ENCODE measurements at places on chromosomes 2 and 18.

DNA sequence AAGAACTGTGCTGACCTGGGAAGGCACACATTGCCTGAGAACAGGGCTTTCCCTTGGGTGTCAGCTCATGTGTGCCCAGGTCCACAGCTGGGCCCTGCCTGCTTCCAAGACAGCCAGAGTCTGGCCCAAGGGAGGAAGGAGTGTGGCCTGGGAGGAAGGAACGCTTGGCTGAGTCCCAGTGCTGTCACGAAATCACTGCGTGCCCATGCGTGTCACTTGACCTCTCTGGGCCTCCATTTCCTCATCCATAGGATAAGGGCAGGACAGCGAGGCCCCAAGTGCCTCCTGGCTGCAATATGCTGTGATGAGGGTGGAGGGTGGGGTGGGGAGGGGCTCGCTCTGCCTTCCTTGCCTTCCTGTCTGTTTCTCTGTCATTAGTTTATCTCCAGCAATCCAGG is 642 bp upstream of the KCNK3 start:
- DNase-seq: peak; percentile 30

DNA sequence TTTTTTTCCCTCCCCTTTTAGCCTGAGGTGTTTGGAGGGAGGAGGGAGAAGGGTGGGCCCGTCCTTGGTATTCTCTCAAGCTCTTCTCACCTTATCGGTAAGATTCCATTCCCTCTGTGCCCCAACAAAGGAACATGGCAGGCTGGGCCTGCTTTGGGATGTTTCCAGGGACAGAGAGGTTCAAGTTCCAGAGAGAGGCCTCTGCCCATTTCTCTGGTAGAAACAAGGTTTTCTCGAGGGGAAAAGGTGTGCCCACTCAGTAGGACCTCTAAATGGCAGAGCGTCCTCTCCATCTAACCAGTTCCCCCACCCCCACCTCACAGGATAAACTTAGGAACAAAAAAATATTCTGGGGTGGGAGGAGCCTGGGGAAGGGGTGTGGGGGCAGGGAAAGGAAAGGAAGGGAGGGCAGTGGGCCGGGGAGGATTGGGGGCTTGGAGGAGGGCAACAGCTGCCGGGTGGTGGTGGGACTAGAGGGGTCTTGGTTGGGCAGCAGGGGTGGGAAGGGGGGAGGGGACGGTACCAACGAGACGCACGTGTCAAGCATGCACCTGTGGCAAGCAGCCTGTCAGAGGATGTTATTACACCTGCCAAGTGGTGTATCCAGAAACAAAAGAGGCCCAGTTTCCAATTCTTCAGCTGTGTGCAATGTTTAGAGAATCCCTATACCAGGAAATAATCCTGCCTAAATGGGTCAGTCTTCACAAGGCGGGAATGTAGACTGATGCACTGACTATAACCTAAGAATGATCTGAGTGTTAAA is 2.1 kb downstream of the PCBP1 start:
- DNase-seq: no peak

GRCh38 chr18:3605486-3605952 is 155.5 kb downstream of the TGIF1 start:
- no peak for DNase-seq

GRCh38 chr2:21280793-21281192 is 157.0 kb downstream of the TDRD15 start:
- no peak for DNase-seq

DNA sequence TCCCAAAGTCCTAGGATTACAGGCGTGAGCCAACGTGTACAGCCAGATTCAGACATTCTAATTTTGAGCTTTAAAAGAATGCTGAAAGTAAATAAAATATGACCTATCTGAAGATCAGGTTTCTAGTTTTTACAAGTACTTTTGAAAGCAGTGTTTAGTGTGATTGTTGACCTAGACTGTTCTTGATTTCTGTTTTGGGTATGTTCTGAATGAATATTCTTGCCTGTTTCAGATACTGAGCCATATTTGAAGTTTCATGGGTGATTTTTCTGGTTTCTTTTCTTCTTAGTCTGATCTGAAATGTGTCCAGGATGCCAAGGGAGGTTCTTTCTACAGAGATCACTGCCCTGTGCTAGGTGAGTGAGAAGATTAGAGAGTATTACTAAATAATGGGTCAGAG is 37.2 kb downstream of the MIB1 start:
- DNase-seq: no peak

- DNase-seq: no peak
These were observed 27.2 kb downstream of the TMEM177 start for GRCh38 chr2:119706221-119706620.

DNA sequence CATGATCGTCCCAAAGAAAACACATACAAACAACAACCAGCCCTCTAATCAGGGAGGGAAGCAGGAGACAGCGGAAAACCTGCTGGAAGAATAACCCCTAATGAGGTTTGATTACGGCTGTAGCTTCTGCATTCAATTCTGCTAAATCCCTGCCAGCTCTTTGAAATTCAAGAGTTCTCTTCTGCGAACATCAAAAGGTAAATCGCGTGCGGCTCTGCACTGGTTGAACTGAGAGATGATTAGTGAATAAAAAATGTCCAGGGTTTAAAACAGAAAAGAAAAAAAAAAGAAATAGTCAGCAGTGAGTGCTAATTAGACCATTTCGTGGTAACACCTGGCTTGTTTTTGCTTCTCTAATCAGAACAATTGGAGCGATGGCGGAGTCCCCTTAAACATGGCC is 153.0 kb upstream of the CAPN13 start:
- no peak for DNase-seq

DNA sequence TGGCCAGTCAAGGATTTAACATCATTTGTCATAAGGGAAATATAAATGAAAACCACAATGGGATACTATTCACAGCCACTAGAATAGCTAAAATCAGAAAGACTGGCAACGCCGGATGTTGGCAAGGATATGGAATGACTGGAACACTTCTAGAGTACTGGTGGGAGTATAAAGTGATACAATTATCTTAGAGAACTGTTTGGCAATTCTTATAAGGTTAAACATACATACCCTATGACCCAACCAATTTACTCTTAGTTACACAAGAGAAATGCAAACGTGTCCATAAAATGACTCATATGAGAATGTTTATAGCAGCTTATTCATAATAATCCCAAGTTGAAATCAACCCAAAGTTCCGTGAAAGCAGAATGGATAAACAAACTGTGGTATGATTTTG is 35.1 kb downstream of the MAPK4 start:
- DNase-seq: no peak

DNA sequence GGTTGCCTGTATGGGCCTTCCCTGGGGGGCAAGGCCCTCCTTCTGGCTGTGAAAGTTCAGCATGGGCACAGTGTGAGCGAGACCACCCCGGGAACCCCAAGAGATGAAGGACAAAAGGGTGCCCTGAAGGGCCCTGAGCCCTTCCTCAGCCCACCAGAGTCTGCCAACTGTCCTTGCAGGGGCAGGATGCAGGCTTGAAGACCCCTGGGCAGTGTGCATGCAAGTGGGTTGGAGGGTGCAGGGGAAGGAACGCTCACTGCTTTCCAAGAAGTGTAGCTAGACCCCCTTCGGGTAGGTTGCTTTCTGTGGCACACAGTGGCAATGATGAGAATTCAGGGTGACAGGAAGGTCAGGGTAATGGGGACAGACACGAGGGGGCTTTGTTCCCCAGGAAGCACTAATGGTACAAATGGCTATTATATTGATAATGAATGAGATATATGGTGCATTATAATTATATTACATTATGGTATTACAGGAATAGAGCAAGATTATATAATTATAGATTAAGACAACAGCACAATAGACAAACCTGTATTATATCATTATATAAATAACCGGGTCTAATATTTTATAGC is 228.7 kb downstream of the ATAD2B start:
- DNase-seq: no peak

DNA sequence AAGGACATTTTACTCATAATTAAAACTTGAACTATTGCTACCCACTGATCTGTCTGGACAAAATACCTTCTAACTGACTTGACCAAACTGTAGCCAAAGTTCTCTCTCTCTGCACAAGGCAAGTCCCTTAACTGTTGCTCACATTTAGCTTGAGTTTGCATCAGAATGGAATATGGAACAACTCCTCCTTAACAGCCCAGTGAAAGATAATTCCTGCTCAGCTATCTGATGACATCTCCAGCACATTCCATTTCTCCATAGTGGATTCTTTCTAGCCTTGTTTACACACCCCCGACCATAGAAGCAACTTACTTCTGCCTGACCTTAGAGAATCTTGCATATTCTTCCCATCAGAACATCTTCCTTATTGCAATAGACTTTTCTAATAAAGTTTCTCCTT is 317.2 kb upstream of the CDH2 start:
- no peak for DNase-seq

Data from H54 (cell line).